ENCODE measurements at places on chromosomes 2 and 18.

DNA sequence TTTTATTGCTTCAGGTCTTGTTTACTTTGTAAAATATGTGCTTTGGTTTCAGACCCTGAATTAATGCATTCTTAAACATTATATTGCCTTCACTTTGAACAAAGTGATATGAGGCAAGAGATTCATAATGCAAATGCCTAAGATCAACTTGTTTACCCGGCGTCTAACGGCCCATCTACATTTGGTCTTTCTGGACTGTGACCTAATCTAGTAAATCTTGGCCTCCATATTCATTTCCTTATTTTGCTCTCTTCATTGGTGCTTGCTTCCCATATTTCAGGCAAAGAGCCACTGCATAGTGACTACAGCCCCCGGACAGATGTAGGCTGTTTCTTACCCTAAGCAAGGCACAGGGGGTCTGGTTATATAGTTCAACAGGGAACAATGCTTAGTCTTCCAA lies 53.0 kb upstream of the SLC39A10 start:
- DNase-seq = no peak

DNA sequence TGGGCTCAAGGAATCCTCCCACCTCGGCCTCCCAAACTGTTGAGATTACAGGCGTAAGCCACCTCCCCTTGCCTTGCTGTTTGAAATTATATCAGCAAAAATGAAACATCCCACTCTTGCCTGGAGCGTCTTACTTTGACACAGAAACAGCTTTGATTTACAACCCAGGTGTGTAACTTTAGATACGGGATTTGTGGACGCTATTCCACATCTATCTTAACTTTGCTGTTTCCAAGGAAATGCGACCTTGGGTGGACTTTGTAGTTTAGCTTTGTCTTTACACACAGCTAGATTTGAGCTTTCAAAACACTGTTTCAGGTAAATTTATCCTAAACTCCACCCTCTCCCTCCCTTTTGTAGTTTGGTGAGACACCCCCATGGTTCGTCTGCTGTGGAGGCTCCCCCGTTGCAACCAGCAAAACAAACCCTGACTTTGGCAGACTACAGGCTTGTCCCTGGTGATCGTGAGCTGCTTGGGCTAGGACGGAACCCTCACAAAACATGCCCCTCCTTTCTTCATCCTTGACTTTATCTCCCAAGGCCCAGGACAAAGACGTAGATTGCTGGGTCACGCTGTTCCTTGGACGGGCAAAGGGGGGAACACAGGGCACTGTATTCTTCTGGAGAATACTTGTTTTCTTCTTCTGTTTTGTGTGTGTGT lies 5.5 kb upstream of the MSH6 start:
- no peak for DNase-seq

GRCh38 chr18:45103319-45104048 lies 422.8 kb downstream of the SETBP1 start:
- no peak for DNase-seq

- DNase-seq = no peak
Measured at GRCh38 chr18:13393338-13393737, 174.8 kb downstream of the LDLRAD4 start.

DNA sequence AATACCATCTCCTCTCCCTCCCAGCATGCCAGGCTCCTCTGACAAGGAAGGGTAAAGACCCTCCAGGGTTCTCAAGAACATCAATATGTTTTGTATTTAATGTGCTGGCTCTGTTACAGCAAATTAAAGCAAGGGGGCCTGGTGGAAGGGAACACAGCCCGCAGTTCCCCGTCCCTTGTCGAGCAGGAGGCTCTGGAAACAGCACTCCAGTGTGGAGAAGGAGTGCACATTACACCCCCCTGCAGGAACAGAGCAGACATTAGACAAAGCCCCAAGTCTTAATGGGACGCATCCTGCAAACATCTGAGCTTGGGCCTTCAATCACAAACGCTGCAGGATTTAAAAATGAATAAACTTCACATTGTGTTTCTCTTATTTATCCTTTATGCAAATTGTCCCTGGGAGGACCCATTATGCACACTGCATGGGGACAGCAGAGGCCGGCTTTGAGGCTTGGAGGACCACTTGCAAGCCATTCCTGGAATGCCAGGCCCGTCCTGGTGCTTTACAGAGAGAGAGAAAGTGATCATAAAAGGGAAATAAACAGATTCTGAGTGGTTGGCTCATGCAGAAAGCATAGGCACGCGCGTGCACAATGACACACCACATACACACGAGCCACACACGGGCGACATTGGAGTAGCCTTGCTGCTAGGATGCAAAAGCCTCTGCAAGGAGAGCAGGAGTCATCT lies 328.7 kb downstream of the SMAD2 start:
- no peak for DNase-seq

DNA sequence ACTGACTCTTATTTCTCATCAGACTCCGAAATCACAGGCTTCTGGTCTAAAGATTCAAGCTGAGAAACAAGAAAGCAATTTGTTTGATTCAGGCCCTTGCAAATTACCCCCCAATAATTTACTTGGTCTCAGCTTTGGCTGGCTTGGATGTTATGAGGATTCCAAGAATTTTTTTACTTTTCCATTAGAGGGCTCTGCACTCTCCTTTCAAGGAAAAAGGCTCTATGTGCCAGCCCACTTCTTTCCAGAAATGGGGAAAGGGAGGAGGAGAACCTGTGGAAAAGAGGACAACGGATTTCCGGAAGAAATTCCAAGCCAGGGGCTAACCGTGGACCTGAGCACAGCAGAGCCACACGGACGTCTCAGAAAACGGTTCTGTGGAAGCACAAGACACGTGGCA lies 44.4 kb downstream of the BCL11A start:
- no peak for DNase-seq

DNA sequence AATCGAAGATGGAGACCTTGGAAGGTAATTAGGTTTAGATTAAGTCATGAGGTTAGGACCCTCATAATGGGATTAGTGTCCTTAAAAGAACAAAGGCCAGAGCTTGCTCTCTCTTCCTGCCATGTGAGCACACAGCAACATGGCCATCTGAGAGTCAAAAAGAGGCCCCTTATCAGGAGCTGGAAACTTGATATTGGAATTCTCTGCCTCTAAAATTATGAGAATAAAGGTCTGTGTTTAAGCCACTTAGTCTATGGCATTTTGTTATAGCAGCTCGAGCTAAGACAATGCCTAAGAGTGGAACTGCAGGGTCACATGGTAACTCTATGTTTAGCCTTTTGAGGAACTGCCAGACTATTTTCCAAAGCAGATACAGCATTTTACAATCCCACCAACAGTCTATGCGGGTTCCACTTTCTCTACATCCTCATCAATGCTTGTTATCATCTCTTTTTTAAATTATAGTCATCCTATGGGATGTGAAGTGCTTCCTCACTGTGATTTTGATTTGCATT lies 42.4 kb downstream of the THADA start:
- no peak for DNase-seq

DNA sequence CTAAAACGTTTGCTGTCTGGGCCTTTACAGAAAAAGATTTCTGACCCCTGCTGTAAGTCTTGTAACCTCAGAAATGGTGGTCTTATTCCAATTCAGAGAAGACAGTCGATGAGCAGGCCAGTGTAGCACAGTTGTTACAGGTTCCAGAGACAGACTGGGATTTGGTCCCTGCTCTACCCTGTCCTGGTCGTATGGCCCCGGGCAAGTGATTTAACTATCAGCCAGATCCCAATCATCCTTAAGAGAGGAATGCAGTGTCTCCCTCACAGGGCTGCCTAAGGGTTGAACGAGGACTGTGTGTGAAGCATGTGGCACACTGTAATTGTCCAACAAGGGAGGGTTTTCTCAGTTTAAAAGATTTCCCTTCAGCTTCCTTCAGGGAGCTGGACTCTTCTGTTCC lies 47.2 kb downstream of the HK2 start:
- no peak for DNase-seq

- no peak for DNase-seq
Measured at GRCh38 chr2:123791207-123791606, 233.9 kb upstream of the CNTNAP5 start.
